ENCODE measurements at places on chromosomes 11 and 22.

DNA sequence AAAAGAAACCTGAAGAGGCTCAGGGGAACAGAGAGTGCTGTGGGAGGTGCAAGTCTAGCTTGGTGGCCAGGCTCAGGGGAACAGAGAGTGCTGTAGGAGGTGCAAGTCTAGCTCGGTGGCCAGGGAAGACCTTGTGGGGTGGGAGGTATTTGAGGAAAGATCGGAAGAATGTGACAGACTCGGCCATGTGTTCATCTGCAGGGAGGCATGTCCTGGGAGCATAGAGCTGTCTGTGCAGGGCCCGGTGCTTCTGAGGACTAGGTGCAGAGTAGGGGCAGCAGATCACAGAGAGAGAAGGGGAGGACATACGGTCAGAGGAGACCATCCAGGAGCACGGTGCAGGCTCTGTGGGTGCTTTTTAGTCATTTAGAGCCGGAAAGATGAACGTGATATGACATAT is 10.8 kb downstream of the IFITM10 start:
- DNase-seq = no peak

GRCh38 chr22:17823964-17824363 is 49.7 kb upstream of the BID start:
- no peak for DNase-seq

DNA sequence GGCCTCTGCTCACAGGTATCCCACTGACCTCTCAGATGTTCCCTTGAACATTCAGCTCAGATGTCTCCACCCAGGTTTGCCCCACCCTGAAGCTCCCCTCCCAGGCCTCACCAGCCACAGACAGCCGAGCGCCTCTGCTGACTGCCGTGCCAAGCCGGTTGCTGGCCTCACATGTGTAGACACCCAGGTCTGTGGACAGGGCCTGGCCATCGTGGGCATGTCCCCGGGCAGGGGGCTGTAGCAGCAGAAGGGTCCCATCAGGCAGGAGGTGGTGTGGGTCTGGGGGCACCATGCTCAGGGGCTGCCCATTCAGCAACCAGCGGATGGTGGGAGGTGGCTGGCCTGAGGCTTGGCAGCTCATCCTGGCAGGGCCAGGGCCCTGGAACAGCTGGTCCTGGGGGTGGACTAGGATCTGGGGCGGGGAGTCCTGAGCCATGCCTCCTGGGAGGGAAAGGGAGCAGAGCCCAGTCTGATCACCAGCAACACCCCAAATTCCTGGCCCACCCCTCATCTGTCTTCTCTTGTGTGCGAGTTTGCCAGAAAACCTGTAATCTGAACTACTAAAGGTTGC is 759 bp downstream of the ROBO4 start:
- no peak for DNase-seq

DNA sequence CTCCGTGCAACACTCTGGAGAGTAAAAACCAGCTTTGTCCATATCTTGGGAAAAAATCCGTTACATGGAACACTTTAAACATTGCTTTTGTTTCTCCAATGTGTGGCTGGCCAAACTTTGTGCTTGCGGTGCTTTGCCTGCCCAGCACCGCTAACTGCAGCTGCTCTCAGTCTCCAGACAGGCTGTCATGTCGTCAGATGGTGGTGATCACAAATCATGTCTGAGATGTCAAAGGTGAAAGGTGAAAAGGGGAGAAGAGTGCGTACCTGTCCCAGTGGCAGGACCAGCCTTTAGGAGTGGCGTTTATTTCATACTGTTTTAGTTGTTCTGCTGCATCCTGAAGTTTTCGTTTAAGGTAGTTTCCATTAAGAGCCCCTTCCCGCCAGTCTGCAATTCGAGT is 17.1 kb upstream of the AGBL2 start:
- DNase-seq = no peak

DNA sequence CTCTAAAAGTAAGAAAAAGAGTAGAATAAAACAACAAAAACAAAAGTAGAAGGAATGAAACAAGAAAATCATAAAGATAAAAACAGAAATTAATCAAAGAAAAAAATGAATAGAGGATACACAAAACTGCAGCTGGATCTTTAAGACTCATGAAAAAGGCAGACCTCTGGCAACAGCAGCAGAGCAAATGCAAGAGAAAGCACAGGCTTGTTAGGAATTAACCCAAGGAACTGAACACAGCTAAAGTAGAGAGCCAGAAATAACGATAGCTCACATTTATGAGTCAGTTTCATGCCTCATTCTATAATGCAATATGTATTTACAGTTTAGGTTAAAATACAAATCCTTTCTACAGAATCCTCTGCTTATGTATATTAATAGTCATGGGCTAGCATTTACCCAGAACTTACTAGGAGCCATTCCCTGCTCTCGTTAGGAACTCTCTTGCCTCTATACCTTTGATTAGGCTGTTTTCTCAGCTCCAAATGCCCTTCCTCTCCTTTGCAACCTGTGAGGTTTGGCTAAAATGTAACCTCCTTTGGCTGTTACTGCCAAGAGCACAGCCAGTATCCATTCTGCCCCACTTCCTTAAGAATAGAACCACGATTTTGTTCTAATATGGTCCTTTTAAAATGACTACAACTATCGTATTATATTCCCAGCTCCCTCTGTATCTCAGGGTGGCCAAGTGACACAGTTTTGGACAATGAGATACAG is 38.3 kb upstream of the NFAM1 start:
- DNase-seq = no peak

DNA sequence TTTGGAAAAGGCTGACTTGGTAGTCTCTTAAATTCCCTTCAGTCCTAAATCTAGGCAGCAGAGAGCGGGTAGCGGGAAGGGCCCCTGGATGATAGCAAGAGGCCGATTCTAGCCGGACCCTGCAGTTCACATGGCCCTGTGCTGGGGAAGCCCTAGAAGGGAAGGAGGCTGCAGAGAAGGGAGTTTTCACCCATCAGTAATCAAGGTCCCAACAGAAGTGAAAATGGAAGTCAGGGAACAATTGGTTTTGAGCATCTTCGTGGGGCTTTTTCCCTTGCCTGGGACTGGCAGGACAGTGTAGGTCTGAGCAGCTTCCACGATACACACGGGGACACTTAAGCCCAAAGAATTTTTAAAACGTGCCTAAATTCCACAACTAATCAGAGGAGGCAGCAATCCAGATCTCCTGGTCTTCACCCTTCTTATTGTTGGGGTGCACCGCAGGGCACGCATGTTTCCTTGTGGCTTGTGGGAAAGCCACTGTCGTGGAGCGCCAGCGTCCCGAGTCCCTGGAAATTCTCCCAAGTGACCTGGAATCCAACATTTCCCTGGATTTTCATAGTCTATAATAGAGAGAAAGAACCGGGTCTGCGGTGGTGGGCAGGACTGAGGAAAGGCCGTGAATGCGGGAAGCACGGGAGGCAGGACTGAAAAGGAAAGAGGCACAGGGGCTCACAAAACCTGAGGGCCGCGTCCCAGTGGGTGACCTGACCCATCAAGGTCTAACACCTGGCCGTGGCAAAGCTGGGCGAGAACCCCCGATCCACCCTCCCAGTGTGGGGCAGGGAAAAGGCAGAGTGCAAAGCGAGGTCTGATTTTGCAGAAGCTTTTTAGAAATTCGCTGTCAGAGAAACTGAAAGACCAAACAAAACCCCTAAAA is 846 bp upstream of the OAF start:
- no peak for DNase-seq

DNA sequence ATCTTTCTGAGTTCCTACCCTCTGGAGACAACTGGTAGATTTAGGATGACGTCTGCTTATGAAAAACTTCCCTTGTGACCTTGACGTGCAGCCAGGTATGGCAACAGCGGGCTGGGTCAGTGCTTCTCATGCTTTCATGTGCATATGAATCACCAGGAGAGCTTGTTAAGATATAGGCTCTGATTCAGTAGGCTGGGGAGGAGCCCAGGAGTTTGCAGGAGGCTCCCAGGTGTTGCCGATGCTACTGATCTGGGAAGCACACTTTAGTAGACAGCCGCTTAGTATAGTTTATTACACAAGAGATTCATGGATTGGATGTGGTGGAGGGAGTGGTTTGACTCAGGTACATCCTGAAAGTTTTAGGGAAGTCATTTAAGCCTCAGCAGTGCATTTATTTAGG is 23.8 kb downstream of the DIXDC1 start:
- no peak for DNase-seq

- no peak for DNase-seq
Measured at GRCh38 chr11:106998916-106999188, 19.4 kb downstream of the GUCY1A2 start.

DNA sequence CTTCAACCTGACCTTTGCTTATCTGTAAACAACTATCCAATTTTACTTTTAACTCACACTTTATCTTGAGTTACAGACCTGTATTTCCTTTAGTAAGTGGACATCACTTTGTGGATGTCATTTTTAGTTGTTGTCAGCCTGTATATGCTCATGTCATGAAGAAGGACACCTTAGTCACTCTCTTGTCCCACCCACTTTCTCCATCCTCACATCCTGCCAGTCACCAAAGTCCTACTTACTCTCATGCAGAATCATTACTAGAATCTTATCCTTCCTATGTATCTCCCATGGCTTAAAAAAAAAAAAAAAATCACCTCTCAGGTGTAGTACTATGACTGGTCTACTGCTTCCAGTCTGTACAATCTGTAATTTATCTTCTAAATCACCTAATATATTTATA is 43.3 kb downstream of the SESN3 start:
- DNase-seq = no peak

GRCh38 chr22:38443628-38444521 is 11.1 kb downstream of the KCNJ4 start:
- no peak for DNase-seq

DNA sequence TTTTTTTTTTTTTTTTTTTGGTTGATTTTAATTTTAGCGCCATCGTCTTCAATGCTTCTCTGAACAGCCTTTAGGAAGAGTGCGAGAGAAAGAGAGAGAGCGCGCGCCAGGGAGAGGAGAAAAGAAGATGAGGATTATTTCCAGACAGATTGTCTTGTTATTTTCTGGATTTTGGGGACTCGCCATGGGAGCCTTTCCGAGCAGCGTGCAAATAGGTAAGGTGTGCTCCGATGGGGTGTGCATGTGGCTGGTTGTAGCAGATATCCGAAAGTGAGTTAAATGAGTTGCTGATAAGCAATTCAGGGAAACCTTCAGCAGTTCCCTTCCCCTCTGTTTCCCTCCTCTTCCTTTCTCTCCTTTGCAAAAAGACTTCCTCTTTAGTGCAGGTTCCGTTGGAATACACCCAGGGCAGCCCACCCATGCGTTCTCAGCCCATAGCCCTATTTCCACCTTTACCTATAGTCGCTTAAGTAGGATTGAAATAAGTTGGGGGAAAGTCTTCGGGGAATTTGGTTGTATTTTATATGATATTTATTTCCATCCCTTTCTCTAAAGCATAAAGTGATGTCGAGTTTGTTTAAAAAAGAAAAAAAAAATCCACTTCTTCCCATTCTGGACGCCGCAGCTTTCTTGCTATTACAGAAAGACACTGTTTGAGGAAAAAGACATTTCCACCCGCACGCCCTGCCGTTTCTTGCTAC is 1.1 kb downstream of the GRIA4 start:
- no peak for DNase-seq

- DNase-seq = no peak
Measured at GRCh38 chr11:113664069-113664980, 41.8 kb downstream of the TMPRSS5 start.

- DNase-seq = no peak
Measured at GRCh38 chr11:35288817-35289541, 130.4 kb downstream of the SLC1A2 start.

GRCh38 chr11:45653277-45653676 is 12.1 kb downstream of the CHST1 start:
- DNase-seq = no peak
